ENCODE measurements at places on chromosomes 13 and 19.

GRCh38 chr19:2663920-2664571 is 38.4 kb downstream of the GNG7 start:
- DNase-seq, result no peak

DNA sequence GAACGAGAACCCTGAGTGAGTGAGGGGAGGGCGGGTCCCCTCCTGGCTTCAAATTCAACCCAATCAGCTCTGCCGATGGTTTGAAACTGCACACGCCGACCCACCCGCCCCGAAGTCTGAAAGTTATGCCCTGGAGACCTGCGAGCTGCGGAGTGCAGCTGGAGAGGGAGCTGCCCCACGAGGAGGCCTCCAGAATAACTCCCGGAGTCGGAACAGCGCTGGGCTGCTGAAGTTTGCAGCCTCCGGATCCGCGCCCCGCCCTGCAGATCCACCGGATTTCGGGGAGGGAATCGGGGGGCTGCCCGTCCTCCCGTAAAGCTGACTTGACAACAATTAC is 7.0 kb downstream of the POU4F1 start:
- no peak for DNase-seq

GRCh38 chr19:18300930-18301717 is 19.7 kb upstream of the JUND start:
- DNase-seq, result no peak

GRCh38 chr13:98298599-98298998 is 121.5 kb upstream of the RNF113B start:
- no peak for DNase-seq

GRCh38 chr13:100382785-100383184 is 205.8 kb downstream of the GGACT start:
- DNase-seq, result no peak

DNA sequence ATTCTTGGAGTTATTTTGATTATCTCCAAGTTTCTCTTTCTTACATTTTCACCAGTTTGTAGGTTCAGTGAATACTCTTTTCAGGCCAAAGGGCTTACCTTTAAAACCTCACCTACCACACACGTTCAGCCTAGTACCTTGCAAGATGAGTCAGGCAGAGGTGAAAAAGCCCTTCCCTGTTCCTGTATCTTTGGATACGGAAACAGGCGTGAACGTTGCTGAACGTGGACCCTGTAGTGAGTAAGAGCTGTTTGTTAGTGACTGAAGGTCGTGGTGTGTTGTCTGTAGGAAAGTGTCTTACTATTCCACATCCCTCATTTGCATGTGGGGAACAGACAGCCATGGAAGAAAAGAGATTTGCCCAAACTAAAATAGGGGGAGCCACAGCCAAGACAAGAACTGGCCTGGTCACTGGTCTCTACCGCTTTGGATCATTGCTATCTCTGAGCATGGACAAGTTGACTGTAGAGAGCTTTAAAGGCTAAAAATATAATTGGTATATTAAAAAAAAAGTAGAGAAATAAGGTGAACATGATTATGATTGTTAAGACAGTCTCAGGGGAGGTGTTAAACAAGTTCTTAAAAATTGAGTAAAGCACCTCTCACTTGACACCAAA is 3.5 kb downstream of the CEBPG start:
- no peak for DNase-seq

DNA sequence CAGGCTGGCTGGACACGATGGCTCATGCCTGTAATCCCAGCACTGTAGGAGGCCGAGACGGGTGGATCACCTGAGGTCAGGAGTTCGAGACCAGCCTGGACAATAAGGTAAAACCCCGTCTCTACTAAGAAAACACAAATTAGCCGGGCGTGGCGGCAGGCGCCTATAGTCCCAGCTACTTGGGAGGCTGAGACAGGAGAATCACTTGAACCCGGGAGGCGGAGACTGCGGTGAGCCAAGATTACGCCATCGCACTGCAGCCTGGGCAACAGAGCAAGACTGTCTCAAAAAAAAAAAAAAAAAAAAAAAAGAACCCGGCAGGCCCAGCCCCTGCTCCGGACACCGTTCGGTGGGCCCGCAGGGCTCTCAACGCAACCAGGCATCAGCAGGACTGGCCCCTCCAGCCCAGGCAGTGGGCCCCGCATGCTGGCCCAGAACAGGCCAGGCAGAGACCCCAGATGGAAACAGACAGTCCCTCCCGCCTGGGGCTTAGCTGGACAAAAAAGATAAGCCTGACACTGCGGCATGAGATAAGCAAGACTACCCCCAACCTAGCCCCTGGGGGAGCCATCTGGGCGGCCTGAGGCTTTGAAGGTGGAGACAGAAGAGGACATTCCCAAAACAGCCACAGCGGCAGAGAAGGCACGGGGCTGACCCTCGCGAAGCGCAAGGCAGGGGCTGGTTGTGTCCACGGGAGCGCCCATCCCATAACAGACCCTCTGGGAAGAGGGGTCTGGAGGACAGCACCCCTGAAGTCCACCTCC is 11.6 kb downstream of the REXO1 start:
- no peak for DNase-seq

DNA sequence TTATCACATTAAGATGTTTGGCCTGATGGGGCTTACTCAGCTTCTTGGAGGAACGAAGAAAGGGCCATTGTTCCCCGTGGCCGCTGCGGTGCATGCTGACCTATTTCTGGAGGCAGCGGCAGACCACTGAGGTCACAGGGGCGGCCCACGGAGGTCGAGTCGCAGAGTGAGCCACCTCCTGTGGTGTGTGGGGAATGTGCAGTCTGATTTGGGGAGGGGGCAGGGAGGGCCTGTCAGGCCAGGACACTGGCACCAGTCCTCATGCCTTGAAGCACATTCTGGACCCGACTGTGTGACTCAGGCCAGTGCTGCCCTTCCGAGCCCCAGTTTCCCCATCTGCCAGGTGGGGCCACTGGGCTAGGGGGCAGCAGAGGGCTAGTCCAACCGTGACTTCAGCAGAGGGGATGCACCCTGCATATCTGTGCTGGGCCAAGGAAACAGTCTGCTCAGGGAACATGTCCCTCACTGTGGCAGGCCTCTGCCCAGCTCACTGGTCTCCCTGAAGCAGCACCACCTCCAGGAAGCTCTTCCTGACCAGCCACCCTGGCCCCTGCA is 6.3 kb downstream of the SLC7A10 start:
- DNase-seq, result no peak

GRCh38 chr19:13284929-13285928 is 135.0 kb downstream of the IER2 start:
- DNase-seq, result no peak

DNA sequence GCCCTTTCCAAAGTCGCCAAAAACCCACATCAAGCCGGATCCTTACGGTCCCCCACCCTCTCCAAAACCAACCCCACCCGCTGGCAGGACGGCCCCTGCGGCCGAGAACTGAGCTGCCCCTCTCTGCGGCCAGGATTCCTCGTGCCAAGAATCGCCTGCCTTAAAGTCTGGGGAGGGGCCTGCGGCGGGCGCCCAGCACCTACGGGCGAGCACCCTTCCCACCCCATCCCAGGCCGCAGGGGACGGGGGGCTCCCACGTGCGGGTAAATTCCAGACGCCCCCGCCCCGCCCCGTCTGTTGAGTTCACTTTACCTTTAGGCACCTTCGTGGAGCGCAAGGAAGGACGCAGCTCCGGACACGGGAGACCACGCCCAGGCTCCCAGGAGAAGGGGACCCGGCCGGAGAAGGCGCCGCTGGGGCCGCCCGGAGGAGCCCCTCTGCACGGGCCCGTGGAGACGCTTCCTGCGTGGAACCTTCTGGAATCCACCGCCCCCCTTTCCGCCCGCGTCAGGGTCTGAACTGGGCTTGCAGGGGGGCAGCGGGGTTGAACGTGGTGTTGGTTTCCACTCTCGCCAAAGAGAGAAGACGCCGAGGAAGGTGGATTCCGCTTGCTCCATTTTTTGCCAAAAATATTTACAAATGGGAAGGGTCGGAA is 22.8 kb downstream of the ONECUT3 start:
- no peak for DNase-seq

DNA sequence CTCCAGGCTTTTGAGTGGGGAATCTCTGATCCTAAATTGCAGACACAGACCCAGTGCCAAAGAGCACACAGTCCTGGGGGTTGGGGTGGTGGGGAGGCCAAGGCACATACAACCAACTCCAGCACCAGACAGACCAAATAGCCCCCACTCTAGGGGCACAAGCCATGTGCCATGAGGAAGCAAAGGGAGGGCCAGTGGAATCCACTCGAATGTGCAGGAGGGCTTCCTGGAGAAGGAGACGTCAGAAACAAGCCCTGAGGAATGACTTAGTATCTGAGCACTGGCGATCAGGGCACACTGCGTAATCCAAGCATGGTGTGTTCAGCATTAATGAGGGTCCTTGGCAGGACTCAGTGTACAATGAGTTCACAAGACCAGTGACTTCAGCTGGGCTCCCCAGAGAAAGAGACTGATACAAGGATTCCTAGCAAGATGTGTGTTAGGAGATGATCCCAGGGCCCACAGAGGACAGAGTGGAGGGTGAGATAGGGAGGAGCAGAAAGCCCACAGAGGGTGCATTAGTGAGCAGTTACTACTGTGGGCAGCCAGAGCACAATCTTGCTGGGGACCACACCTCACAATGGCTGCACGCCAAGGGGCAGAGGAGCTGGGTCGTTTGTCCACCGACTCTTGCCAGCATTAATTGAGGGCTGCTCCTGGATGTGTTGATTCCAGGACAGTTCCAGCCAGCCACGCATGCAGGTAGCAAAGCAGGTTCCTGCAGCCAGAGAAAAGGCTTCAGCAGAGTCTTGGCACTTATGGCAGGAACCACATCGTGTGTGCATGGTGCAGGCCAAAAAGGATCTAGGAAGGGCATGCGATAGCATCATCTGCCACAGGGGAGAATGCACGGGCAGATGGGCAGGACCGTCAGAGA is 152.6 kb upstream of the VSTM2B start:
- no peak for DNase-seq

DNA sequence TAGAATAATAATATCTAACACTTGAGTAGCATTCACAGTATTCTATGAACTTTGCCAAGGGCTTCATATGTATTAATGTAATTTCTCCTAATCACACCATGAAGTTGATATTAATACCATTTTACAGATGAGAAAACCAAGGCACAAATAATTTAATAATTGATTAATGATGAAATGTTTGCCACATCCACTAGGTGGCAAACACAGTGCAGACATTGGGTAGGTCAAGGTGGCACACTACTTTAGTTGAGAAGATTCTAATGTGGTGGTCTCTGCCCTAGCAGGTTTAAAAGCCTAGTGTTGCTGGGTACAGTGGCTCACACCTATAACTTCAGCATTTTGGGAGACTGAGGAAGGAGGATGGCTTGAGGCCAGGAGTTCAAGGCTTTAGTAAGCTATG is 412.4 kb downstream of the SUCLA2 start:
- no peak for DNase-seq

- DNase-seq, result no peak
Observed at GRCh38 chr19:10998045-10998533, 37.3 kb downstream of the SMARCA4 start.

DNA sequence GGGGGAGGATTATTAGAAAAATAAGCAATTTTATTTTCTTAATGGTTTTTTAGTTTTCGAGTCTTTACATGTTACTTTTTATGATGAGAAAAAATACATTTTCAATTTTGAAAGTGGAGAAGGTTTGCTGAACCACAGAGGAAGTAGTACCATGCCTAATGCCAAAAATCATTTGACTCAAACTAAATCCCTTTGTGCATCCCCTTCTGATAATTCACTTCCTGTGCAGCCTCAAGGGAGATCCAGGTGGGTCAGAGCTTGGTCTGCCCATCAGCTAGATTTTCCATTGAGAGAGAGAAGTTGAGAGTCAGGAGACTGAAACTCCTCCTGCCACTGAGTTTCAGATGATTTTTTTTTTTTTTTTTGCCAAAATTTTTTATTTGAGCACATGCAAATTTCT is 571.7 kb downstream of the LIG4 start:
- DNase-seq, result no peak

GRCh38 chr19:55459551-55459949 is 1.9 kb downstream of the ISOC2 start:
- no peak for DNase-seq

GRCh38 chr13:73625562-73626339 is 508.5 kb downstream of the KLF12 start:
- DNase-seq, result peak; percentile 12

GRCh38 chr19:34468409-34468808 is 13.1 kb upstream of the WTIP start:
- DNase-seq, result no peak
